ENCODE measurements at places on chromosomes 2 and 18.

DNA sequence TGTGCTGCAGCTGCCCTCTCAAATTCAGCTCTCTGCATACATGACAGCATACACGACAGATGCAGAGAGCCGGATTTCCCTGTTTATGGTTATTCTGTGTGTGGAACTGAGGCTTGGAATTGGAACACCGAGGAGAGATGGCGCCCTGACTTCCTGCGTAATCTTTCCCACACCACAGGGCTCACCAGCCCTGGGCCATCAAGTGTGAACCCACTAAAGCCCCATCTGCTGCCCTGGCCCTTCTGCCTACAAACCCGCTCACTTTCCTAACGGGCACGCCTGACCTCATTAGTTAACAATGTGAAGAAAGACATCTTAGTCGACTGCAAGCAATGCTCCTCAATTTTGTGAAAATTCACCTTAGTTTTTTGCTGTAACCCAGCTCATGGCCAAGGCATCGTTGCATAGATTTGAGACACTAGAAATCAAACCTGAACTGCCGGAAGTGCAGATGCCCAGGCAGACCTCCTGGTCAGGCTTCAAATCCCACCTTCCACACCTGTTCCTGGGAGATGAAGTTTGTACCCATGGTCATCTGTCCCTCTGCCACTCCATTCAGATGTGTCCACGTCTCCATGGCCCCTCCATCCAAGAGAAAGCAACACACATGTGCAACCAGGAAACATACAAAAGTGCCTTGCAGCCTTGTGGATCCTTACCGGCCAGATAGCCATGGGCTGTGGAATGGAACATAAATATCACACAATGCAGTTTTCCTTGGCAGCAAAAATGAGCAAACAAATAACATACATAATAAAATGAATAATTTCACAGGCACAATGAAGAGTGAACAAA lies 5.0 kb upstream of the CIDEA start:
- no peak for DNase-seq

GRCh38 chr18:76715012-76715610 lies 107.2 kb upstream of the ZNF236 start:
- no peak for DNase-seq

- DNase-seq = no peak
These were observed 57.9 kb downstream of the SLC8A1 start for GRCh38 chr2:40394031-40394430.

- DNase-seq = no peak
These were observed 34.1 kb downstream of the CDC42EP3 start for GRCh38 chr2:37637190-37637860.

DNA sequence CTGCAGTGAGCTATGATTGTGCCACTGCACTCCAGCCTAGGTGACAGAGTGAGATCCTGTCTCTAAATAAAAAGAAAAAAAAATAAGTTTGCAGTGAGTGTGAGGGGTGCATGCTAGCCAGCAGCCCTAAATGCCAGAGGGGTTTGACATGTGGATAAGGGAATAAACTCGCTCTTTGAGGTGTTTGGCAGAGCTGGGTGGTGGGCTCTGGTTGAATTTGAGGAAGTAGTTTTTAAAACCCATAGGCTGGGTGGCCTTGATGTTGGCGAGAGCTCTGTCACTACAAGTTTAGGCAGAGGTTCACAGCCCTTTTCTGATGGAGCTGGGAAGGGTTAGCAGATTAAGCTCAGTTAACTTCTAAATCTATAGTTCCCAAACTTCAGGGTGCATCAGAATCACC lies 3.1 kb downstream of the ANXA4 start:
- DNase-seq = no peak

DNA sequence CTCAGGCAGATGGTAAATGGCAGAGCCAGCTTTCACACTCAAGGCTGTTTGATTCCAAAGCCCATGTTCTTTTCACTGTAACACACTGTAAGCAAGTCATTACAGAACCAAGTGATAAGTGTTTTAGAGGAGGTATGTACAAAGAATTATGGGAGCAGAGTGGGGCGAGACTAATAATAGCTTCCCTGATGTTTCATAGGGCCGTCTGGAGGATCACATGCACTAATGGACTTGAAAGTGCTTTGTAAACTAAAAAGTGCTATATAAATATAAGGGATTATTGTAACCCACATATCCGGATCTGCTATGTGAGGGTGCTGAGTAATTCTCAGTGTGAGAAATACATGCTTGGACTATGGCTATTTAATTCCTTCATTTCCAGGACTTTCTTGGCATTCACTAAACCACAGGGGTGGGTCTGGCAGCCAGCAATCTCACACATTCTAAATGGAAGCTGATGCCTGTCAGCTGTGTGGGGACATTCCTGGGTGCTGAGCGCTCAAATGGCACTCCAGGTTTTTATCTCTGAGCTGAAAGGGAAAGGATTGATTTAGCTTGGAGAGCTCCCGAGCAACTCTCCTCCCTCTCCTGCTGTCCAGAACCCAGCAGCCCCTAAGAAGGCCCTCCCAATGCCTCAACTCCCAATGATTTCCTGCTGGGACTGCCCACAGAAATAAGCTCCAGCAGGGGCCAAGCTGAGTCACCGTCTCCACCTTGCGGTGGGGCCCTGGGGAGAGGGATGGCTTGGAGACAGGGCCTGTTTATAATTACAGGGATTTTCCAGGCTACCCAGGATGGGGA lies 222.8 kb downstream of the SOX11 start:
- no peak for DNase-seq

- no peak for DNase-seq
These were observed 119.2 kb upstream of the SLC39A10 start for GRCh38 chr2:195537811-195538210.

DNA sequence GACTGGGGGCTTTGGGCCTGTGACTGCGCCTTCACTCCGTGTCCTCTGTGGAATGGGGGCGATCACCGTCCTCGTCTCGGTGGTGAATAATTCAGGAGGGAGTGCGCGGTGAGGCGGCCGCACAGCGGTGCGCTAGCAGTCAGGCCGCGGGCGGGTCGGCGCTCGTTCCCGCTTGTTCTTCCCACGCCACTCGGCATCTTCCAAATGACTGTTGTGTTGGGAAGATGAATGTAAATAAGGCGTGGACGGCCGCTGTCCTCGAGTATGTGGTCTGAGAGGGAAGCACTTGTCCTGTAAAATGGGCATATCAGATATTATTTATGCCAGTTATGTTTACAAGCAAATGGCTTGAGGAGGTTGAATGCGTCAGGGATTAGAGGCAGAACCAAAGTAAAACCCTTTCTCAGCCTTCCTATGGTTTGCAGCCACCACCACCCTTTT lies 608 bp upstream of the VPS4B start:
- no peak for DNase-seq

DNA sequence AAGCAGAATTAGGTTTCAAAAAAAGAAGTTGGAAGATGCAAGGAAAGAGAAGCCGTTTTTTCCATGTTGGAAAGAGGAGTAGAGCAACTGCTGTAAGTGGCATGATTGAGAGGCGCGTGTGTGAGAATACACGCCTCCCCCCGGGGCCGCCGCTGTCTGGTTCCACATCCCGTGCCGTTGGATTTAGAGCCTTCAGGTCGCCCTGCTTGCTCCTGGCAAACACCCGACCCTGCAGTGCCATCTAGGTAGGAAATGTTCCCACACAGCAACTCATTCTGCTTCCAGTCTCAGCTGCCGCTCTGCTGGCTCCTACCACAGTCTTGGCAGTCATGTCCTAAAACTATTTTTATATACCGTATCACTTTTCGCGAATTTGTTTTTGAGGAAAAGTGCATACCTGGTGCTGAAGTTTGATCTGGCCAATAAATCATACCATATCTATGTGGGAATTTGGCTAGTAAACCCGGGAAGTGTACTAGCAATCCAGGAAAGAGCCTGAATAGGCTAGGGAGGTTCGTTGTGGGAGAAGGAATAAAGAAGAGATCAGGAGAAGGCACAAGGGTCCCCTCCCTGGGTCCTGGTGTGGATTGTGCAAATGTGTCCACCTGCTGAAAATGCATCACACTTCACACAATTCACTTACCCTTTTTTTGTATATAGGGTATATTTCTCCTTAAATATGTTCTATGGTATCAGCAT lies 372.7 kb downstream of the FBXO15 start:
- DNase-seq = no peak

DNA sequence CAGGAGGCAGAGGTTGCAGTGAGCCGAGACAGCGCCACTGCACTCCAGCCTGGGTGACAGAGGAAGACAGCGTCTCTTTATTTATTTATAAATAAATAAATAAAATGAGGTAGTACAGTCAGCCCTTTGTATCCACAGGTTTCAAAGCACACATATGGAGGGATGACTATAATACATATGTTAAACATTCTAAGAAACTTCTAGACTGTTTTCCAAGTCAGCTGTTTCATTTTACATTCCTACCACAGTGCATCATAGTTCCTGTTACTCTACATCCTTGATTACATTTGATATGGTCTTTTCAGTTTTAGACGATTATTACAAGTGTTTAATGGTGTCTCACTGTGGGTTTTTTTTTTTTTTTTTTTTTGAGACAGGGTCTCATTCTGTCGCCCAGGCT lies 157.6 kb downstream of the ATAD2B start:
- DNase-seq = no peak

DNA sequence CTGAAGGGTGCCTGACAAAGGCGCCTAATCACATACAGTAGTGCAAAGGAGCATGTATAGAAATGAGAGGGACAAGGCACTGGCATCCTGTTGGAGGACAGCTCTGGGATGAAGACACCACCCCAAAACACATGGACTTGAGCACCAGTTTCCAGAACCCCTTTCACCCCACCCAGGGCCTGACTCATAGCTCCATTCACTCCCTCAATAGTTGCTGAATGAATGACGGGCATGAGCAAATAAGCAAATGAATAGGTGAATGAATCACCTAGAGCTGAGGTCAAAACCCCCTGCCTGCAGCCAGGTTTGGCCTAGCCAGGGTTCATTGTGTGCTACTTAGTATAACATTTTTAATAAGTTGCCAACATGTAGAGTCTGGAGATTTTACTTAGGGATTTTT lies 66.3 kb downstream of the NRP2 start:
- DNase-seq = no peak

- no peak for DNase-seq
These were observed 98.3 kb downstream of the KLHL14 start for GRCh38 chr18:32674491-32674890.

DNA sequence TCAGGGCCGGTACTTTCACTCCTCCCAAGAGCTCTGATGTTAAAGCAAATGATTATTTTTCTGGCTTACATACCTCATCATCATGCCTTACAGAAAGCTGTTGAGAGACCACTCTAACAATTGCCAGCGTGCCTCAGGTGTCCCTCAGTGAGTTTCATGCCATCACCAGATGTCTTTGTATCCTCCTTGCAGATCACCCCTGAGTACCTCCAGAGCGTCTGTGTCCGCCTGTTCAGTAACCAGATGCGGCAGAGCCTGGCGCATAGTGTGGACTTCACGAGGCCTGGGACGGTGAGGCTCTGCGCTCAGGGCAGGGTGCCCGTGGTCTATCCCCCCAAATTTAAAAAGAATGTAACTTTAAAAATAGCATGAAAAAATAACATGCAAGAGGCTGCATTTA lies 41.3 kb downstream of the ARMC9 start:
- no peak for DNase-seq

DNA sequence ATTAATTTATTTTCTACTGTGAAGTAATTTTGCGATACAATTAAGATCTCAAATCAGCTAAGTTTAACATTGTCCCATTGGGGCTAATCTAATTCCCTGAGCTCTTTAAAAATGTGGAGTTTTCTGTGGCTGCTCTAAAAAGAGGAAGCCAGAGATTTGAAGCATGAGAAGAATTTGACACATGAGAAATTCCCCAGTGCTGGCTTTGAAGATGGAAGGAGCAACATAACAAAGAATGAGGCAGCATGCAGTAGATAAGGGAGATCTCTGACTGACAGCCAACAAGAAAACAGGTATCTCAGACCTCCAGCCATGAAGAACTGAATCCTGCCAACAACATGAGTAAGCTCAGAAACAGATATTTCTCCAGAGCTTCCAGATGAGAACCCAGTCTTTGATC lies 308.4 kb downstream of the ZNF804A start:
- no peak for DNase-seq

DNA sequence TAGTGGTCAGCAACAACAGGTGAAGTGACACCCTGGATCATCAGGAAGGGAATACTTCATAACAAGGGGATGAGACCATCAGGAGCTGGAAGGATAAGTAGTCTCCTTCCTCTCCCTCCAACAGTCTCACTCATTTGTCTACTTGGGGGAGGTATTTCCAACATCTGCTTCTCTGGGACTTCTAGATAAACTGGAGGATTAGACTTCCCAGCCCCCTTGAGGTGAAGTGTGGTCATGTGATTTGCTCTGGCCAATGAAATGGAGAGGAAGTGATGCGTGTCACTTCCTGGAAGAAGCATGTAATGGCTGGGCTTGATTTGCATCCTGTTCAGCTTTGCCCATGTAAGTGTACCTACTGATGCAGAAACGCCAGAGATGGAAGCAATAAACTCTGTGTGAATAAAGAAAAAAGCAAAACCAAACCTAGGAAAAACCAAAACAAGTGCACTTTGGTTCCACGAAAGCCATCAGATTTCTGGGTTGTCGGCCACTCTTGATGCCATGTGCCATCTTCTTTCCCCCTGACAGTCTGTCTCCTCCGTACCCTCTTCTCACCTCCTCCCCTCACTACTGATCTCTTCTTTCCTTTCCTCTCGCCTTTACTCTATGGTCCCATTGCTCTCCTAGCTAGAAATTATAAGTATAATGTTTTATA lies 76.1 kb upstream of the DNMT3A start:
- DNase-seq = no peak

DNA sequence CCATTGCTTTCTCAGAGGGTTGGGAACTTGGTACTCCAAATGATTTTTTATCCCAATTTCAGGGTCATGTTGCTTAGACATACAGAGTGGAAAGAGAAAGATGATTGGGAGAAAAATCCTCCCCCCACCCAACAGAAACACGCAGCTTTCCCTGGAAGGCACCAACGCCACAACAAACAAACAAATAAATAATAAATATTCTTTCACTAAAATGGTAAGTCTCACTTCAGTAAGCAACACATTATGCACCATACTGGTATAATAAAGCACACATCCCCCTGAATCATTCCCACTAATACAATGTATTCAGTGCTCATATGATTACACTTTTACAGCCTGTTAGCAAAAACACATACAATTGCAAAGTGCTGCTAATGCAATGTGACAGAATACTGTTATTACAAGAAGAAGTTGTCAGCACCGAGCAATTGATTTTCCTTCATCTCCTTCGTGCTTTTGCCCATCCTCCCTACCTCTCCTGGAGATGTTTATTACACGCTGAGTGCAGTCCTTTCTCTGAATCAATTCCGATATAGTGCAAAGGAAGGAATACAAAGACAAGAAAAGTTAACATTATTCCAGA lies 359.9 kb downstream of the TXNL1 start:
- DNase-seq = no peak

DNA sequence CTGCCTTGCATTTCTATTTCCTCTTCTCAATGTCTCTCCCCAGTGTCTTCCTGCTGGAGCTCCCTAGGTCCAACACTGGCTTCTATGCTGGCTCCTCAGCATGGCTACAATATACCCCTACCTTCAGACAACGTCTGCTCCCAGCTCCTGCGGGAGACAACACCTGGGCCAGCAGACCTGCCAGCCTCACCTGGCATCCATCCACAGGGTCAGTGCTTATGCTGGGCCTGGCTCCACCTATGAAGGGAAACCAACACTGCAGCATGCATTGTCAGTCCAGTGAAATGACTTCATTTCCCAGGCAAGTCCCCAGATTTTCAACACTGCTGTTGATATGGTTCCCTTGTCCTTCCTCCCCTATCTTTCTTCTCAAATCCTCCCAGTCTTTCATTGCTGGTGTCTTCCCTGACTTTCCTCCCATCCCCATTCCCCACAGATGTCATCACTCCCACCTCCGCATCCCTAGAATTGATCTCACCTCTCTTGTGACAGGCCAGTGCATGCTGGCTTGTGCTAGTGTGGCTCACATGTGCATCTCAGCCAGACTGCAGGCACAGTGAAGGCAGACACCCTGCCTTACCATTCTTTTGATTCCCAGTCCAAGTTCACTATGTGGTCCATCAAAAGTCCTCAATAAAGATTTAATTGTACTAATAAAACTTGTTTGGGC lies 98.0 kb downstream of the MYO5B start:
- DNase-seq = no peak
